Activated CD4-positive, alpha-beta T cell treated with anti-CD3 and anti-CD28 coated beads, Interleukin-2, amount 50 U/mL, for 1 hour (primary cell): ENCODE measurements at places on chromosomes 16 and 17.

DNA sequence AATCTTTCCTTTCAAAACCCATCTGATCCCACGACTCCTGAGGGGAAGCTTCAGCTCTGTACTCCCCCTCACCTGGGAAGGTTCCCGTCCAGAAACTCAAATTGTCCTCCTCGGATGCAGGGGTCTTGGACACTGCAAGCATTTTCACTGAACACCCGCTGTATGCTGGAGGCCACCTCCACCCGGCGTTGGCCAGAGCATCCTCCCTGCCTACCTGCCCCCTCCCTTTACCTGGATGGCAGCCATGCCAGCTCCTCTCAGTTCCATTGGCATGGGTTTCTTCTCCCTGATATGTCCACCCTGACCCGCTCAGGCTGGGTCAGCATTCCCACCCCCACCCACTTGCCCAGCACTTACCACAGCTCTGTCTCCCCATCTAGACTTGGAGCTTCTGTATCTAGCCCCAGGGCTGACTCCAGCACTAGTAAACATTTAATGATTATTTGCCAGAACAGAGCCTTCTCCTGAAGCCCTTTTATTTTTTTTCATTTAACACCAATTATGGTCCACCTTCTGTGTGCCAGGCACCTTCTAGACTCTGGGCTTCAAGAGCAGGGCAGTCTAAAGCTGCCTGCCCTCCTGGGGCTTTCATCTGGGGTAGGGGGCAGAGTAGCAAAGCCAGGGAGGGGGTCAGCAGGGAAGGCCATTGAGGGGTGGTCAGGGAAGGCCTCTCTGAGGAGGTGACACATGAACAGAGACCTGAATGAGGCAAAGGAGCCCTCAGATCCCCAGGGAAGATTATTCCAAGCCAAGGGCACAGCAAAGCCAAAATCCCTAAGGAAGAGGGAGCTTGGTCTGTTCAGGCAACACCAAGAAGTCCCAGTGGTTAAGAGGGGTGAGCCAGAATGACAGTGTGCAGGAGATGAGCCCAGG, 8.9 kb upstream of the KRT19 start:
- DNase-seq, result no peak

- DNase-seq, result no peak
Measured at GRCh38 chr17:43753493-43754129, 5.0 kb downstream of the SOST start.

DNA sequence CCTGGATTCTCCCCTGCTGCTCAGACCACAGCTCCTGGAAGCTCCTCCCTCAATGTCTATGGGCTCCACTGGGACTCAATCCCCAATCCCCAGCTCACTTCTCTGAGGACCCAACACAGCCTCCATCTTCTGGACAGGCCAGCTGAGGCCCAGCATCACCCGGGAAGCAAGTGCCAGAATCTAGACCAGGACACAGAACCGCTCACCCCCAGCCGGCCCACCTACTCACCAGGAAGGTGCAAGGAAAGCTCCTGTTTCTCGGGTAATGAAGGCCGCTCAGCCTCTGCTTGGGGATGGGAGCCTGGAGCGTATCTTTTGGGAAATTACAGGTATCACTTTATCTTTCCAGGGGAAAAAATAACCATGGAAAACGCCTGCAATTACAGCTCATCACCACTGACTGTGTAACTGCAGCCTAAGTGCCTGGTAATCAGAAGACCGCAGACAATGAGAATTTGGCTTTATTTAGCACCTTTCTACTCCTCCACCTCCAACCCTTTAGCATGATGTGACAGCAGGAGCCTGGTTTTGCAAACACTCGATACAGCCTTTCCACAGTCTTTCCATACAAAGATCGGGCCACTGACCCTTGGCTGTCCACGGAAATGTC, 49.6 kb upstream of the RPL38 start:
- DNase-seq, result no peak

- DNase-seq, result no peak
Measured at GRCh38 chr16:500709-501108, 26.8 kb upstream of the CAPN15 start.

DNA sequence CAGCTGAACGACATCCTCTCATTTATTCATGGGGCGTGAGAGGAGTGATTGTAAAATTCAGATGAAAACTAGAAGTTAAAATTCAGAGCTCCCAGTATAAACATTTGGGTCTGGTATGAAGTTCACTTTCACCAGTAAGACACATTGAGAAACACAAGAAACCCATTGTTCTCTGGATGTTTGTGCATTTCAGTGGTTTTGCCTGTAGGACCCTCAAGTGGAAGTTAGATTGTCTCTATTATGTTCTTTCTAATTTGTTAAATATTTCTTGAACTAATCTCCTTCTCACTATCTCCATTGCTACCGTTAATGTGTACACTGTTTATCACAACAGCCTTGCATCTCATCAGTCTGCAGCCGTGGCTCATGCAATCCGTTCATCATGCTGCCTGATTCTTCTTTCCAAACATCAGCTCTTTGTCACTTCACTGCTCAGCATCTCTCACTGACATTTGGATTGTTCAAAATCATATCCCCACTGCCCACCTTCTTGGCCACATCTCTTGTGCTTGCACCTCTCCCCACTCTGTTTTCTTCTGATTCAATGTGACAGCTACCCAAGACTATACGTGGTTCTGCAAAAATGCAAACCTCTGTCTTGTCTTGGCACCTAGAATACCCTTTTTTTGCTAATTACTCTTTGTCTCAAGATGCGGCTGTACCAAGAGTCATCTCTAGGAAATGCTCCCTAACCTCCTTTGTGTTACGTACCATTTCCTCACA, 49.5 kb downstream of the HLF start:
- DNase-seq, result no peak

DNA sequence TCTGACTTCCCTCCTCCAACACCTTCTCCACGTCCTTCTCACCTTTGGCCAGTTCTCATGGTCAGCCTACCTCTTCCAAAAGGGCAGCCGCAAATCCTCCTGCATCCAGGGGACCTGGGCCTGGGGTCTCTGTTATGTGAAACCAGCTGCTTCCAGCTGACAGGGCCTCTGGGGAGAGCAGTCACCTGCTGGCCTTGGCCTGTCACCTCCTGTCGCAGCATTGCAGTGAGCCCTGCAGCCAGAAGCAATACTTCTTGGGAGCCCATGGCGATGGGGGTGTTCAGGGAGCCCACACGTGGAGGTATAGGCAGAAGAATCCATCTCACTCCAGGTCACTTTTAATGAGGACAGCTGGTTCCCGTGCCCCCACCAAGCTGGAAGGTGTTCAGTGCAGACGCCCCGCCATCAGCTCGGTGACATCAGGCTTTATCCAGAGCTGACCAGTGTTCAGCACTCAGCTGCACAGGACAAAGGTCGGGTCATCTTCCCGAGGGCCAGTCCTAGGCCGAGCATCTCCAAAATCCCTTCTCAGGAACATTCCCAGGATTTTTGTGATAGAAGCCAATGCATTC, 1.7 kb upstream of the SLC47A2 start:
- DNase-seq, result no peak

GRCh38 chr17:17400070-17400469, 76.7 kb upstream of the MED9 start:
- DNase-seq, result no peak

DNA sequence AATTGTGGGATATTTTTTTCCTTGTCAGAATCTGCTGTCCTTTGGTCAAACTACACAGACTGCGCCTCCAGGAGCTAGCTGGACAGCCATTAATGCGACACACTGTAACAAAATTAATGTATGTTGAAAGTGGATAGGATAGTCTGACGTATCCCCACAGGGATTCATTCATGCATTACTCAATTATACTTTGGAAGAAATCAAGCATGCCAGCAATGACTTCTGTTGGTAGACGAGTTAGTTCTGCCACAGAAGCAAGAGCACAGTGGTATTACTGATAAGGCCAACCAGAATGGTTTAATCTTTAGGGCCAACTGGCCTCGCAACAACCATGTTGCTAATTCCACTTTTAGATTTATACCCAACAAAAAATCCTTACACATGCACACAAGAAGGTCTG, 106.4 kb upstream of the TOB1 start:
- DNase-seq, result no peak

GRCh38 chr16:59039066-59039720, 305.1 kb upstream of the GOT2 start:
- no peak for DNase-seq

DNA sequence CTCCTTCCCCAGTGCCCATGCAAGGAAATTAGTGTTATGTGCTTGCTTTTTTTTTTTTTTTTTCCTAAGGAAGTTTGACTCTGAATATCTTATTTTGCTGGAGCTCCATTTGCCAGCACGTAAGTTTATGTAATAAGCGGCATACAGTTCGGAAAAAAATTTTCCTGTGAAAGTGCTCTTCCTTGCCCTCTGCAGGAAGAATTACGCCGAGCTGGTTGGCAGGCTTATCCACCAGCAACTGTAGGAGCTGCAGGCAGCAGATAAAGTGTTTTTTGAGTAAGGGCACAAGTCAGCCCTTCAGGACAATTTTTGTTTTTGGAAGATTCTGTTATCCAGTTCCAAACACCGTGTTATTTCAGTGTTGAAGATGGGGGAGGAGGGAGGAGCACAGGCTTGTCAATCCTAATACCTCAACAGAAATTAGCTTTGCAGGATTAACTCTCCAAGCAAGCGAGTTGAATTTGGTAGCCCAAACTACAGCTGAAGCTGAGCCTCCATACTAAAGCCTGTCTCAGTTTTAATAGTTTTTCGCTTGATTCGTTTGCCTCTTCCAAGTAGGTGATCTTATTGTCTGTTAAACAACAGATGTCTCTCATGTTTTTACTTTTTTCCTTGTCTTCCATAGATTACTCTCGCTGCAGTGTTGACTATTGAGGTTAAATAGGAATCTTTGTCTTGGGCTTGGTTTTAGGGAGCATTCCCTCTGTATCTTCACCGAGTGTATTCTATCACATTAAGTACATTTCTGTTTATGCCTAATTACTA, 1.1 kb downstream of the SPECC1 start:
- DNase-seq, result no peak

DNA sequence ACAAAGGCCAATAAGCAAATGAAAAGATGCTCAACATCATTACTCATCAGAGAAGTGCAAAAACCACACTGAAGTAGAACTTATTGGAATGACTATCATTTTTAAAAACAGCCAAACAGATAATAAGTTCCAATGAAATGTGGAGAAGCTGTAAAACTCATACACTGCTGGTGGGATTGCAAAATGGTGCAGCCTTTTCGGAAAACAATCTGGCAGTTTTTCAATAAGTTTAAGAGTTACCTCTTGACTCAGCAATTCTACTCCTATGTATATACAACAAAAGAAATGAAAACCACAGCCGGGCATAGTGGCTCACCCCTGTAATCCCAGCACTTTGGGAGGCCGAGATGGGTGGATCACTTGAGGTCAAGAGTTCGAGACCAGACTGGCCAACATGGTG, 49.3 kb downstream of the AKAP10 start:
- DNase-seq, result no peak

- no peak for DNase-seq
Measured at GRCh38 chr17:36943250-36944191, 5.2 kb upstream of the AATF start.

DNA sequence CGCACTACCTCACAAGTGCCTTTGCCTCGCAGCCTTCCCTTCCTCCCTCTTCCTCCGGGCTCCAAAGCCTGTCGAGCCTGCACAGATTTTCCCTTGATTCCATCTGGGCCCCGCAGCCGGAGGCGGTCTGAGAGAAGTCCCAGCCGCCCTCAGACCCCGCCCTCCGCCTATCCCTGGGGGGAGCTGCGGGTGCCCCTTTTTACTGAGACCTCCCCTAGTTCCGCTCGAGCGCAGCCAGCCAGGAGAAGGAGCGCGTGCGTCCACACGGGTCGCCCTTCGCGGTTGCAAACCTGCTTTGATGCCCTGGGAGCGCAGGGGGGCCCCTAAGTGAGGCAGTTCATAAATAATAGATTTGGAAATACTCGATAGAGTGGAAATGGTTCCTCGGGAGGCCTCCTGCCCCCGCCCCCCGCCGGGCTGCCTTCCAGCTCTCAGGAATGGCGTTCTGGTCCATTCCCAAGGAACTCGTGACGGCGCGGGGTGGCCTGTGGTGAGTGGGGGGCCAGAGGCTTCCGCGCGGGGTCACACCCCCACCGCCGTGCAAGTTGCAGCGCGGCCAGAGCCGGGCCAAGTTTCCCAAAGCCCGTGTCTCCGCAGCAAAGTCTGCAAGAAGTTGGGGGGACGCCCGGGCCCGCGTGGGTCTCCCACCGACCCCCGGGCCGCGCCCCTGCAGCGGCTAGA, 610 bp downstream of the C16orf74 start:
- DNase-seq, result peak; percentile 9

- no peak for DNase-seq
Measured at GRCh38 chr17:77146246-77146632, 5.5 kb downstream of the SEC14L1 start.

- no peak for DNase-seq
Measured at GRCh38 chr16:89369266-89369895, 121.0 kb downstream of the ANKRD11 start.

DNA sequence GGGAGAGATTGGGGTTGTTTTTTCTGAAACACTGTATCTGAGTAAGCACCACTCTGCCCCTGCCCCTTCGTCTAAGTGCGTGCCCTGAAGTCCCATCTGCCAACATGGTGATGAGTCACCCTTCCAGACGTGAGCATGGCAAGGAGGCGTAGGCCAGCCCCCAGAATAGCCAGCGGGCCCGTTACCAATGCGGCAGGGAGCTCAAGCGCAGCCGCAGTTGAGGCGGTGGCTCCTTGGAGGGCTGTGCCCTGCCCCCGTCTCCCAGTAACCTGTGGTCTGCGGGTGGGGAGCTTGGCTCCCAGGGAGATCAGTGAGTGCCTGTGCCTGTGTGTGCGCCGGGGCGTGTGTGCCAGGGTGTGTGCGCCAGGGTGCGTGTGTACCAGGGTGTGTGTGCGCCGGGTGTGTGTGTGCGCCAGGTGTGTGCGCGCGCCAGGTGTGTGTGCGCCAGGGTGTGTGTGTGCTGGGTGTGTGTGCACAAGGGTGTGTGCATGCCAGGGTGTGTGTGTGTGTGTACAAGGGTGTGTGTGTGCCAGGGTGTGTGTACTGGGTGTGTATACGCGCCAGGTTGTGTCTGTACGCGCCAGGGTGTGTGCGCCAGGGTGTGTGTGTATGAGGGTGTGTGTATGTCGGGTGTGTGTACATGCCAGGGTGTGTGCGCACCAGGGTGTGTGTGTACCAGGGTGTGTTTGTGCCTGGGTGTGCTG, 98.6 kb upstream of the CHMP6 start:
- peak; percentile 54 for DNase-seq

- DNase-seq, result no peak
Measured at GRCh38 chr16:56401482-56401881, 23.9 kb downstream of the AMFR start.
